ENCODE measurements at places on chromosomes 11 and 22.

DNA sequence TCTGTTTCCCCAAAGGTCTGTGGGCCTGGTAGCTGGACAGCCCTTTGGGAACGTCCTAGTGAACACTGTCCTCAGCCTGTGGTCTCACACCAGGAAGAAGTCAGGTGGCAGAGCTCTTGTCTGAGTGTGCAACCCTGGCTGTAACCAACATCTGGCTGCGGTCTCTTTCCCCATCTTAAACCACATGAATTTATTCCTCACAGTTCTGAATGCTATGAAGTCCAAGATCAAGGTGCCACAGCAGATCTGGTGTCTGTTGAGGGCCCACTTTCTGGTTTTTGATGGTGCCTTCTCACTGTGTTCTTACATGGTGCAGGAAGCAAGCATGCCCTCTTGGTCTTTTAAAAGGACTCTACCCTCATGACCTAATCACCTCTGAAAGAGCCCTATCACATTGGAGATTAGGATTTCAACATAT is 2.7 kb downstream of the UPB1 start:
- no peak for DNase-seq

GRCh38 chr11:126914941-126915340 is 85.6 kb downstream of the KIRREL3 start:
- DNase-seq: no peak

DNA sequence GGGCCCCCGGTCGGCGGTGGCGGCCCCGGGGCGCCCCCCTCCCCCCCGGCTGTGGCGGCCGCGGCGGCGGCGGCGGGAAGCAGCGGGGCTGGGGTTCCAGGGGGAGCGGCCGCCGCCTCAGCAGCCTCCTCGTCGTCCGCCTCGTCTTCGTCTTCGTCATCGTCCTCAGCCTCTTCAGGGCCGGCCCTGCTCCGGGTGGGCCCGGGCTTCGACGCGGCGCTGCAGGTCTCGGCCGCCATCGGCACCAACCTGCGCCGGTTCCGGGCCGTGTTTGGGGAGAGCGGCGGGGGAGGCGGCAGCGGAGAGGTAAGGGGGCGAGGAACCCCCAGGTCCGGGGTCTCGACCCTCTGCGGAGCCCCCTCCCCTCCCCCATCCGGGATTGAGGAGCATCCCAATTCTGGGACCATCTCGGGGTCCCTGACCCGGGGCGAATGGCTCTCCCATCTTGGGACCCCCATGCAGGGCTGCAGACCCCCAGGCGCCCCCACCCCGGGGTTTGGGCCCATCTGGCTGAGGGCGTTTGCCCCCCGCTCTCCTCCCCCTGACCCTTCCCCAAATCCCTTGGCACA is 431 bp downstream of the KMT2A start:
- DNase-seq: peak; percentile 61

GRCh38 chr22:47193606-47194329 is 431.3 kb downstream of the TBC1D22A start:
- DNase-seq: no peak

- no peak for DNase-seq
These were observed 12.3 kb upstream of the TSKU start for GRCh38 chr11:76770642-76771445.

- no peak for DNase-seq
These were observed 1.7 kb downstream of the MOB2 start for GRCh38 chr11:1484695-1485503.

DNA sequence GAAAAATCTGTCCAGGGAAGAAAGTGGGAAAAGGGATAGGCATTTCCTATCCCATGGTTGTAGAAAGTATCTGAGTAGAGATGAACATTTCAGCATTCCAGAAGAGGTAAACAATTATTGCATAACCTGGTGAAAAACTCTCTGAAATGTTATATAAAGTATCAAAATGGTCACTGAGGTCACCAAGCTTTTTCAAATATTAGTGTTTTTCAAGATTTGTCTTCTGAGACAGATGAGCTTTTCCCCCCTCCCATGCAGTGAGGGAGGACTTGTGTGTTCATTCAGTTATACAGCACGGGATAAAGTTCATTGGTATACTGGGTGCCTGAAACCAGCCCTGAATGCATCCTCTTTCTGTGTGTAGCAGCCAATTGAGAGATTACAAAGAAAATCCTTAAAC is 1.9 kb upstream of the DEPDC7 start:
- DNase-seq: no peak

- DNase-seq: no peak
These were observed 4.4 kb downstream of the PKNOX2 start for GRCh38 chr11:125168918-125169456.

DNA sequence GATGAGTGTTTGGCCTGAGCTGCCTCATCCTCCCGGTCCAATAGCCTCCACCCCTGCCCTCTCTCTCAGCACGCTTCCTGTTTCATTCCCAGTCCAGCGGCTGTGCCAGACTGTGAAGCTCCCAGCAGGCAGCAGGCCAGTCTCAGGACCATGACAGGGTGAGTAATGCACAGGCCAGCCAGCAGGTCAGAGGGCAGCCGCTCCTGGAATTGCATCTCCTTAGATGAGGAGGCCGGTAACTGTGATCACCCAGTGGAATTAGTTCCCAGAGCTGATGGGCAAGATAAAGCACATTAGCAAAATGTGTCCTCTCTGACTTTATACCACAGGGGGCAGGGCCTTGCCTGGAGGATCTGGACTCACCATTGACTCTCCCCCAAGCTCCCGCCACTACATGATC is 251.2 kb downstream of the ETS1 start:
- no peak for DNase-seq

- DNase-seq: no peak
These were observed 6.9 kb downstream of the RAB6A start for GRCh38 chr11:73753938-73754337.

- DNase-seq: no peak
These were observed 61.3 kb upstream of the OR5P2 start for GRCh38 chr11:7858006-7858405.

DNA sequence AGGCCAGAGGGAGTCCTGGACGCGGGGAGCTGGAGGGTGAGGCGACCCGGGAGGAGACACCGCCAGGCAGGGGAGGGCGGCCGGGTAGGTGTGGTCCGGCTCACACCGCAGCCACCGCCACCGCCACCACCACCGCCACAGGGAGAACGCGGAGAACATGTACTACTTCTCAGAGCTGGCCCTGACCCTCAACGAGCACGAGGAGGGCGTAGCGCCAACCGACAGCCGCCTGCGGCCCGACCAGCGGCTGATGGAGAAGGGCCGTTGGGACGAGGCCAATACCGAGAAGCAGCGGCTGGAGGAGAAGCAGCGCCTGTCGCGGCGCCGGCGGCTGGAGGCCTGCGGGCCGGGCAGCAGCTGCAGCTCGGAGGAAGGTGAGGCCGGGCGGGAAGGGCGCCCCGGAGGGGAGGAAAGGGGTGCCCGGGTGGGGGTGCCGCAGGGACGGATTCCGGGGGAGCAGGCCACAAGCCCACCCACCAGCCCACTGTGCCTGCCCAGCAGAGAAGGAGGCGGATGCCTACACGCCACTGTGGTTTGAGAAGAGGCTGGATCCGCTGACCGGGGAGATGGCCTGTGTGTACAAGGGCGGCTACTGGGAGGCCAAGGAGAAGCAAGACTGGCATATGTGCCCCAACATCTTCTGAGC is 62.8 kb downstream of the MORC2 start:
- DNase-seq: no peak

DNA sequence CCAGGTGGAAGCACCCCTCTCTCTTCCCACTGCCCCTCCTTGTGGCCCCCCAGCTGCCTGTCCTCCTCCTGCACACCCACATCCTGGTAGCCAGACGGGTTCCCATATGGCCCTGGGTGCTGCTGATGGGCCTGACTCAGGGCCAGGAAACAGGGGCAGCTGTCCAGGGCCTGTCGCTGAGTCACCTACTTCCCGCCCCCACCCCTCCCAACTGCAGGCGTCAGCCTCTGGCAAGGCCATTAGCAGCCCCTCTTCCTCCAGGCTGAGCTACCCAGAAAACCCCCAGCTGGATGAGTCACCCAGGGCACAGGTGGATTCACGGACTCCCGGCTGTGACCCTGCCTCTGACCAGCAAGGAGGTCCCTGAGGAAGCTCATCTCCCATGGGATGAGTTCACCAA is 6.9 kb upstream of the GAL start:
- no peak for DNase-seq

- DNase-seq: peak; percentile 76
These were observed 753 bp downstream of the STX3 start for GRCh38 chr11:59755701-59756557.

DNA sequence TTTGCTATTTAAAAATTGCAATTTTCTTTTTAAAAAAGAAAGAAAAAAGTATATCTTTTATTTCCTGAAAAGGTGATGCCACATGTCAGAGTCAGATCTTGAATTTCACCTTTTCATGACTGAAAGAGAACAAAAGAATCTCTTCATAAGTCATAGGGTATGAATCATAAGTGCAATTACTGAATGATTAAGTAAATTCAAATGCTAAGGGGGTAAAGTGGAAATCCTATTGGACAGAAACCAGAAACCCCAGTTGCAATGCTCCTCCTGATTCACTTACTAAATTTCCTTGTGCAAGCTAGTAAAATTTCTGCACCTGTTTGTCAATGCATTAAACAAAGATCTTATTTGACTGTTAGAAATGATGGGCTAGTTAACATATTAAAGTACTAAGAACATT is 8.2 kb upstream of the PRRG4 start:
- DNase-seq: no peak

DNA sequence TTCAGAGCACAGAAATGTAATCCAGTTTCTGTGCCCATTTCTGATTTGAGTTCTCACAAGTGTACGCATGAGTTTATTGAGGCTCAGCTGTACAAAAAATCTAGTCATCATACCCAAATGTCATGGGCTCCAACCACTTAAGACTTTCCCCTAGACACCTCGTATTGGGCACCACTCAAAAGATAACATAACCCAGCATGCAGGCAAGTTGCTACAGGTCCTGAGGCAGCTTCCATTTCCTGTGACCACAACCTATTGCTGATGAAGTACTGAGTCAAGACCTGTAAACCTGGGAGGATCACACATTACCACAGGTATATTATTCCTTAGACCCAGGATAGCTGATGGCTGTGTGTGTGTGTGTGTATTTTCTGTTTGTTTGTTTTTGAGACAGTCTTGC is 95.2 kb downstream of the MRTFA start:
- DNase-seq: no peak

- DNase-seq: peak; percentile 61
These were observed 618 bp downstream of the MTA2 start for GRCh38 chr11:62601122-62601371.

DNA sequence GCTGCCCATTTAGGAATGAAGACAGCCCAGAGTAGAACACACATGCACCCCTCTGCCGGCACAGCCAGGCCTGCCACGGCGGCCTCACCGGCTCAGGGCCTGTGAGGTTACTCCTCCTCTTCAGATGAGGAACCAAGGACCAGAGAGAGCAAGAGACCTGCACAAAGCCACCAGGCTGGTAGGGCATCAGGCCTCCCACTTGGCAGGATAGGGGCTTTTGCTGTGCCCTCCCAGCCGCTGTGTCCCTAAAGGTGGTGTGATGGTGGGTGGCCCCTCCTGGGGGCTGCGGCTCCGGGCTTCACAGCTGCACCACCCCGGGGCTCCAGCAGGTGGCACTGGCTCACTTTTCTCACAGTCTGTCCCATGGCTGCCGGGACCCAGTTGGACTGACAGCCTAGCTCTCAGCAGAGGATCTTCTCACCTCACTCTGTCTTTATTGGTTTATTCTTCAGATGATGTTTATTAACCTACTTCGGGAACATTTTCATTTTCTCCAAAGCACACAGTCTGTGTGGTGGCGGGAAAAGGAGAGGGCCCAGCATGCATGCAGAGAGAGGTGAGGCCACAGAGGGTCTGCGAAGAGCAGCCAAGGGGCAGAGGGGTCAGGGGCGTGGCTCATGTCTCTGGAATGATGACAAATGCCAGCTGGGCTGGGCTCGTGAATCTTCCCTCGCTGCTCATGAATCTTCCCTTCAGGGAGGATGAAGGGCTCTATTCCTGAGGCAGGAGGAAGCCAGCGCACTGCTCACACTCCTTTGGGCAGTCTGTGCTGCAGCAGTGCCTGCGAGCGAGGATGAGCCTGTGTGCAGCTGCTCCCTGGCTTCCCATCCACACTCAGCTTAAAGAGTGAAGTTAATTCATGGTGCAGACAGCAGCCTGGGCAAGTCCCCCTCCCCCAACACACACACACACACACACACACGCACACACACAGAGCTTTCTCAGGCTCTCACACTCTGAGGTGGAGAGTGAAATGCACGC is 101.1 kb upstream of the PITPNB start:
- DNase-seq: peak; percentile 73

GRCh38 chr22:22430111-22430820 is 78.3 kb downstream of the ZNF280B start:
- no peak for DNase-seq

DNA sequence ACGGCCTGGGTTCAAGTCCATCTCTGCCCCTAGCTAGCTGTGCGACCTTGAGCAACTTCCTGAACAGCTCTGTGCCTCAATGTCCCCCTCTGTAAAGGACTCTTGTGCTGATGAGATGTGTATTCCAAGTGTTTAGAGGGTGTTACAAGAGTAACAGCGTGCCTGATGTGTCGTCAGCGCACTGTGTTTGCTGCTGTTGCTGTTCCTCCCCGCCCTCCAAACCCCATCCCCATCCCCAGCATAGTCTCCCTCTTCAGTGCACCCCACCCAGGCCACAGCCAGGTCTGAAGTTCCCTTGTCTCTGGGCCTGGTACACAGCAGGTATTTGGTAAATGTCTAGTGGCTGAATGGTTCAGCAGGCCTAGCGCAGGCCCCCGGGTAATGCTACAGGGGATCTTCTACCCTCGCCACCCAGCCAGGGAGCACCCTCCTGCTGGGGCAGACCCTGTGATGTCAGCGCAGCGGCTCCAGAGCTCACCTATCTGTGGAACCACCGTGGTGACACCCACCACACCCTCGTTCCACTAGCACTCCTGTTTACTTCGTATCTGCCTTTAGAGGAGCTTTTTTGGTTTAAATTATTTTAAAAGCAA is 10.3 kb downstream of the CBX7 start:
- no peak for DNase-seq

- no peak for DNase-seq
These were observed 78.3 kb downstream of the LARGE1 start for GRCh38 chr22:33842006-33842354.

- DNase-seq: no peak
These were observed 23.6 kb upstream of the CASP4 start for GRCh38 chr11:104991994-104992393.

DNA sequence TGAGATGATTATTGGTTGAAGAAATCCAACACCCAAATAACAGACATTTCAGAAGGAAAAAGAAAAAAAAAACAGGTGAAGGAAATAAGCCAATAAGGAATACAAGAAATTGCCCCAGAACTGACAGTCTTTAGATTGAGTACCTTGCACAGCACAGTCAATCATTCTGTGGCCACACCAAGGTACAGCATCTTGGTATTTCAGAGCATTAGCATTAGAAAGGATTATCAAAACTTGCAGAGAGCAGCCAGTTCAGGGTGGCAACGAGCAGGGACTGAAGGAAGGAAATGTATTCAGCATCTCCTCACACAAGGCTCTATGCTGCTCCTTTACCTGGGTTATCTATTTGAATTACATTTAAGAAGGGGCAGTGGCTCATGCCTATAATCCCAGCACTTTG is 2.1 kb downstream of the ADA2 start:
- peak; percentile 40 for DNase-seq

- no peak for DNase-seq
These were observed 37.8 kb downstream of the BTG4 start for GRCh38 chr11:111474432-111474831.
